ENCODE measurements at places on chromosomes 13 and 19. TPM values are rescaled to one million over a fixed set of nuclear protein-coding genes. Genes with fewer than 3 reads are reported as not detected.

Gene TNNT1
- total RNA-seq, result not detected

Gene LHB
- 0.48 TPM for total RNA-seq

Gene ZNF234
- total RNA-seq, result 9.7 TPM

Gene LIM2
- not detected for total RNA-seq

All from vein endothelial cell (primary cell).